Amygdala (tissue), 56 donors: ENCODE measurements at places on chromosomes 3 and 15.
A peak's percentile ranks its signal among the peaks of the same experiment; 100 is the strongest.

DNA sequence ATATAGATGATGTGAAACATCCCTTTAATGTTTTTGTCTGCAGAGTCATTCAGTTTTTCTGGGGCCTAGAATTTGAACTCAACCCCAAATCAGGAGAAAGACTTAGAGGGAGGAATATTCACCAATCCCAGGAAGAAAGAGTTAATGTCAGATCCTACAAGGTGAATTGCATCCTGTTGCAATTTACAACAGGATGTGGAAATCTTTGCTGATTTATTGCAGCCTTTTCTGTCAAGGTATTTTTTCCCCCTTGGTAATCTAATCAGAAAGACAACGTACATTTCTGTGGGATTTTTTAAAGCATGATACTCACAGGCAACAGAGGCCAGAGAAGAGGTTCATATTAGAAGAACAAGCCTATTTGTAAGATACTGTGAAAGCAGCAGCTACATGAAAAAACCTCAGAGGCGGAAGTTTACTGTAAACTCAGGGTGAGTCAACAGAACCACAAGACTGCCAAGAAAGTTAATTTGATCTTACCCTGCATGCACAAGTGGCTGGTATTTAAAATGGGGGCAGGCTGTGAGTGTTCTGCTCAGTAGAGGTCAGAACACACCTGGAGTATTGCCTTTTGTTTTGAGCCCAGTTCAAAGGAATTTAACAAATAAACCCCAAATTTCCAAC lies 531.9 kb downstream of the AGBL1 start:
- no peak for DNase-seq

- DNase-seq = no peak
Observed at GRCh38 chr3:50627407-50628051, 10.6 kb downstream of the MAPKAPK3 start.

DNA sequence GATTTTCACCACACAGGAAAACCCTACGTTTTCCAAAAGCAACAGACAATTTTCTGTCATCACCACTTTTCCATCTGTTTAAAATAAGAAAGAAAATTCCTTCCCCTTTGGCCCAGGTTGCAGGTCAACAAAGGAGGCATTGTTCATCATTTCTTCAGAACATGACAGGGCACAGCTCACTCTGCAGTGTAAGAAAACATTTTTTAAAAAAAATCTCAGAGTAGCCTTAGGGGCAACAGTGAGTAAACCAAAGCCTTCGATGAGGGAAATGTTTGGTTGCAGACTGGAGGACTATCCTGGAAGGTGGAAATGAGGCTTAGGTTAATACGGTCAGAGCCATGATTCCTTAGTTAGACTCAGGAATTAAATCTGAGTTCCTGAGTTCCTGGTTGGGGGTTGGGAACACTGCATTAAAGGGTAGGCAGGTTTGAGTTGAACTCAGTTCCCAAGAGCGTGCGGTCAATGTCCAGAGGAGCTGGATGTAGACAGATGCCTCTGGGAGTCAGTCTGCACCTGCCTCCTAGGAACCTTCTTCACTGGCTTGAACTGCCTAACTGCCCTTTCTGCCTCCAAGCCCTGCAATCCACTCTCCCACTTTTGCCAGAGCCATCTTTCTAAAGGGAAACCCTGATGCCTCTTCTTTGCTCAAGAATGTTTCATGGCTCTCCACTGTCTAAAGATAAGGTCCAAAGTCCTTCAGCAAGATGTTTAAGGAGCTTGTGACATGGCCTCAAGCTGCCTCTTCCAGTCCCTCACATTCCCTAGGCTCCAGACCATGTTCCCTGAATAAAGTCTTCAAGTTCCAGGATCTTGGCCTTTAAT lies 3.3 kb upstream of the HES1 start:
- DNase-seq = no peak

DNA sequence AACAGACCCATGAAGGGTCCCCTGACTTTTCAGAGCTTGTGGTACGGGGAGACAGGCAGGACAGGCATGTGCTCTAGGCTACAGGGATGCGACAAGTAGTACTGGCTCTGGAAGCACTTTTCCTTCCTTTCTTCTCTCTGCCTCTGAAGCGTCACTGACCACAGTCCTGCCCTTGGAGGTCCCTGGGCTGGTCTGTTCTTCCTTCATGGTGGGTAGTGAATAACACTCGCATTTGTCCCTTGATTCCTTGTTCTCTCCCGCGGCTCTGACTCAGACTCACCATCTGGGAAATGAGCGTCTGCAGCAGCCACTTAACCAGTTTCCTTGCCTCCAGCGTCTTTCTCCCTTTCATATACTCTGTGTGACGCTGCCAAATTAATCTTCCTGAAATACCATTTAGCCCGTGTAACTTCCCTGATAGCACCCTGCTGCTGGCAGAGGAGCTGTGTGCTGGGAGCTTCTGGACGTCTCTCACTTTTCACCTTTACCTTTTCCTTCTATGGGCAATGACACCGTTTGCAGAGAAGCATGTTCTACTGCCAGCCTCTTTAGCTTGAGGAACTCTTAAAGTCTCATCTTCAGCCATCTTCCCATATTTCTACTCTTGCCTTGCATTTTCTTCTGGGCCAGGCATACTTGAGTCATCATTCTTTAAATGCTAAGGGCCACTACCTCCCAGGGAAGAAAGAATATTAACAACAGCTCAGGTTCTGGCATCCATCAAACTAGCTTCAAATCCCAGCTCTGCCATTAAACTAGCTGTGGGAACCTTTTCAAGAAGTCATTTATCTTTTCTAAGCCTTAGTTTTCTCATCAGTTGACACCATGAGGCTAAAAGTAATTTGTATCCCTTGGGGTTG lies 33.6 kb downstream of the TMEM45A start:
- no peak for DNase-seq

DNA sequence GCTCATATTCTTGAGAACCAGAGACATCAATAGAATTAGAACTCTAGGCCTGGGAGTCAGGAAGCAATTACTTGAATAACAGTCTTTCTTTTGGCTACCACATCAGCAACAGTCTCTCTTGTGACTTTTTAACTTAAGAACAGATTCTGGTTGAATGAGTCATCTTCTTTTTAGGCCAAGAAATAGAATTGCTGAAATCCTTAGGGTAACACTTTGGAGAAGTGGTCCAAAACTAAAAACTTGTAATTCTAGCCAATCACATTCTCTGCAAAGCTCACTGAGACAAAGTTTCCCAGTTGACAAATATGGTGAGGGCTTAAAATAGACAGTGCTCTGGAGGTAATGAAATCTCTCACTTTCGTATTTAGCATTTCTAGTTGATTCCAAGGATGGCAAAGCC lies 238.0 kb downstream of the SHOX2 start:
- no peak for DNase-seq

GRCh38 chr3:8345398-8345797 lies 156.2 kb upstream of the LMCD1 start:
- no peak for DNase-seq

DNA sequence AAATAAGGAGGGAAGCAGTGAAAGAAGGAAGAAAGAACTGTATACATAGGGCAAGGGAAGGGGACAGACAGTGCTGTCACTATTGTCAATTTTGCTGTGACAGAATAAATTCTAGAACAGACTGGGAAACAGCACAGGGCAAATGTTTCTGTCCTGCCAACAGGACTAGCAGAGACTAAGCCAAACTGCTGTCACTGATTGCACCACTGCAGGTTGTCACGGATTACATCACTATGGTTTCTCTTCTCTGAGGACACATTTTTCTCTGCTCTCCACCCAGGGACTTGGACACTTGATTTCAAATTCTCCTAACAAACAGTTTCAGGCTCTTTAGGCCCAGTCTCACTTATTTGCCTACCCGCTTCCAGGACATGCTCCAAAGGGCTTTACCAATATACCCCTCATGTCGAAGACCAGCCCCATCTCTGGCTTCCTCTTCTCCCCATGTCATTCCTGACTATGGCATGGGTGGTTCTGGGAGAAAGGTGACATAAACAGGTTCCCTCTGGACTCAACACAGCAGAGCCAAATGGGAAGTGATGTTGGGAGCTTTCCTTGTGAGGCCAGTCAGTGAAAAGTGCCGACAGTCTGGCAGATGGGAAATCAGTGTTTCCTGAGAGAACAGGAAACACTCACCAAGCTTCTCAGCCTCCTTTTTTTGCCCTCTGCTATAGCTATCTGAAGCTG lies 70.2 kb upstream of the ST3GAL6 start:
- no peak for DNase-seq

- DNase-seq = peak; percentile 41
Observed at GRCh38 chr15:67838789-67839332, 984 bp downstream of the RNU6-1 start.

DNA sequence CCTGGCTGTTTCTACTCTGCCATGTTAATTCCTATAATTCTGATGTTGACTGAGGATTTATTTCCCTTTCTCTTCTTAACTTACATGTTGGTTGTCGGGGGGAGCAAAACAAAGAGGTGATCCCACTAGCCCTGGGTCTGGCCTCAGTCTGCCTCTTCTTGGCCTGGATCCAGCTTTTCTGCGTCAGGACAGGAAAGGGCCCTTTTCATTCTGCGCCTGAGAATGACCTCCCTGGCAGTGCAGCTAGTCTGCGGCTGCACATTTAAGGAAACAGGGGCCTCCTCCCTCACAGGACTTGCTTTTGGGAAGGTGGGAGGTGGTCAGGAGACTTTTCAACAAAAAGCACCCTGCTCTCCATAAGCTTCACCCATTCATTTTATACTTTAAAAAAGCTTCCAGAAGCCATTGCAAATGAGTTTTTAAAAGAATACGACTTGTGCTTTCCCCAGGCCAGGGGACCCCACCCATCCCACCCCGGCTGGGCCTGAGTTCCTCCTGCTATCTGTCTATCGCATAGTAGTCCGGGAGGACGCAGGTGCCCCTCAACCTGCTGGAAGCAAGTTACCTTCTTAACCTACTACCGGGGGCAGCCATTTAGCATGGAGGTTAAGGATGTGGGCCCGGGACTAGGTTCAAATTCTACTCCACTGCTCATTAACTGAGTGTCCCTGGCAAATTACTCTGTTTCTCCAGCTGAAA lies 21.3 kb upstream of the EHD4 start:
- DNase-seq = no peak

DNA sequence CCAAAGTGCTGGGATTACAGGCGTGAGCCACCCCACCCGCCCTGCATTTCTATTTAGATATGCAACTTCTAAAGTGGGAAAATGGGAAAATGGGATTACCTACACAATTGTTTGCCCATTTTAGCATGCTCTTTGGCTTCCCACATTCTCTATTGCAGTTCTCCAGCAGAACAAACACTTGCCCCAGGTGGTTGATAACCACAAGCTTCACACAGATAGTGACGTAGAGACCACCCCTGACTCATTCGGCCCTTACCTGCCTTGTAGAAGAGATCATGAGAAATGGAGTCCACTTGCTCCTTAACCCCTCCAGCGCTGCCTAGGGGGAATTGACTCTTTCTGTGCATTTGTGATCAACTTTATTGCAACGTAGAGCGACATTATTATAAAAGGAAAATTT lies 83.2 kb upstream of the RAP2B start:
- DNase-seq = no peak

- no peak for DNase-seq
Observed at GRCh38 chr3:167602041-167602440, 51.7 kb downstream of the WDR49 start.

GRCh38 chr15:59473226-59473625 lies 35.2 kb downstream of the FAM81A start:
- DNase-seq = no peak

DNA sequence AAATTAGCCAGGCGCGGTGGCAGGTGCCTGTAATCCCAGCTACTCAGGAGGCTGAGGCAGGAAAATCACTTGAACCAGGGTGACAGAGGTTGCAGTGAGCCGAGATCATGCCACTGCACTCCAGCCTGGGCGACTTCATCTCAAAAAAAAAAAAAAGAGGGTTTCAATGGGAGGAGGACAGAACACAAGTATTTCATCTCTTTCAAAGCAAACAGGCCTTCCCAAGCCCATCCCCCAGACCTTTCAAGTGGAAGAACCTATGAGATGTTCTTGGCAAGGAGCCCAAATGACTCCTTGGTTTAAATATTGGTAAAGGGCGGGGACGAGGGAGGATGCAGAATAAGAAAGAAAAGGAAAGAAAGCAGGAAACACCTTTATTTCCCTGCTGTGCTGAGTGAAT lies 62.2 kb upstream of the MCF2L2 start:
- DNase-seq = no peak

DNA sequence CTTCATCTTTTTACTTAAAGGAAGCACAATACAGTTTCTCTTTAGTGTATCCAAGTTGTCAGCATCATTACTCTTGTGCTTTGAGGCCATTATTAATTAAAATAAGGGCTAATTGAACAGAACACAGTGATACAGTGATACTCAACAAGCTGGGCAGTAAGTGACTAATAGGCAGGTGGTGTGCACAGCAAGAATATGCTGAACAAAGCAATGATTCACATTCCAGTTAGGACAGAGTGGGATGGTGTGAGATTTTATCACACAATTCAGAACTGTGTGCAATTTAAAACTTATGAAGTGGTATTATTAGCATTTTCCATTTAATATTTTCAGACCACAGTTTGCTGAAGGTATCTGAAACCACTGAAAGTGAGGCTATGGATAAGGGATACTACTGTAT lies 116.9 kb downstream of the PLOD2 start:
- DNase-seq = no peak

- DNase-seq = no peak
Observed at GRCh38 chr3:118801899-118802298, 232.7 kb downstream of the IGSF11 start.

DNA sequence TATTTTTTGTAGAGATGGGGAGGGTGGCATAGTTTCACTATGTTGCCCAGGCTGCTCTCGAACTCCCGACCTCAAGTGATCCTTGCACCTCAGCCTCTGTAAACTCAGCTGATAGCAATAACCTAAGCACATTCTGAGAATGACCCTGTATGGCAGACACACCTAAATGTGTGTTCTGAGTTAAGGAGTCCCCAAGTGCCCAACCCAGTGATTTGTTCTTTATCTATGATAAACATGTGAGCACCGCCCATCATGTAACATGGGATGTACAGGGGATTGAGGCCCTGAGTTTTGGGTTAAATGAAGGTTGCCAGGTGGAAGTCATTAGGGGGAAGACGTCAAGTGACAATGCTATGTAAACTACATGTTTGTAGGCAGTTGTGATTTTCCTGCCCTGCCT lies 5.7 kb downstream of the NCEH1 start:
- DNase-seq = no peak

DNA sequence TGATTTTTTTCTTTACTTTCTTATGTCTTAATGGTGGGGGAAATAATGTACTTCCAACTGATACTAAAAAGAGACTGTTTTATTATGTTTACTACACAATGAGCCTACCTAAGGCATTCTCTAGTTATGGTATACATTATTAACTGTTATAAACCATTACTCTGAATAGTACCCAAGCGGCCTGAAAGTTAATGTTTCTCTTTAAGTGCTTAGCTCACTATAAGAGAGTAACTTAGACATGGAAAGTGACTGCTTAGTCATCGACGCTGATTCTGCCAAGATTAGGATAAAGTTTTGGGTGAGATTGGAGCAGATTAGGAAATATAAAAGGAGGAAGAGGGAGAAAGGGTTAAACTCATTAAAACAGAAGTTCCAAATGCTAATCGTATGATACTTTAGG lies 365.0 kb downstream of the NLGN1 start:
- no peak for DNase-seq

GRCh38 chr15:31371520-31372240 lies 45.0 kb downstream of the KLF13 start:
- DNase-seq = no peak
